ENCODE measurements at places on chromosomes 3 and 15. TPM values are rescaled to one million over a fixed set of nuclear protein-coding genes. Genes with fewer than 3 reads are reported as not detected.

DNA sequence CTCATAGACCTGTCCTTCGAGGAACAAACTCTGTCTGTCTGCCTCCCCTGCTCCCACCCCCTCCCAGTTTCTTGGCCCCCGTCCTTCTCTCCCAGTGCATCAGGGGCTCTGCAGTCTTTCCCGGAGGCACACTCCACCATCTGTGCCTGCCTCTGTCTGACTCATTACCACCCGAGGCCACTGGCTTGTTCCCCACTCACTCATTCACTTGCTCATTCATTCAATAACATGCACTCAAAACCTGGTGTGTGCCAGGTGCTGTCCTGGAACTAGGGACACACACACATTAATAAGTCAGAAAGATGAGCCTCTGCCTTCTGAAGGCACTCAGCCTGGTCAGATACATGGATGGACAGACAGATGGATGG, 12.4 kb downstream of the AMIGO3 start:
- DNase-seq: no peak

- no peak for DNase-seq
Measured at GRCh38 chr15:44023176-44023575, 171.9 kb downstream of the FRMD5 start.

GRCh38 chr3:112980080-112980479, 5.2 kb upstream of the CD200R1 start:
- no peak for DNase-seq

DNA sequence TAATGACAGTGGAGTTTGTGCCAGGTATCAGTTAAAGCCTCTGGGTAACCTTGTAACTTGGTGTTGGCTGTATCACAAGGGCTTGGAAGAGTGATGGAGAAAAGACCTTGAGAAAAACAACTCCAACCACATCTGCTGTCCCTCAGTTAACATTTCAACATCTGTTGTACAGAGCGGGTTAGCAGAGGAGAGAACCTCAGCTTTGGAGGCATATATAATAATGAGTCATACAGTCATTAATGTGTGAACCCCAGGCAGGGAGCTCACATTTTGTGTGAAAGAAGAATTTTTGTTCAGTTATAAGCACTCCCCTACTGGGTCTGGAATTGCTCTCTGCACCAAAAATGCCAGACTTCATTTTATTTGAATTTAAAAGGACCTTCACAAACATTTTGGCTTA, 439.5 kb downstream of the PDCD6IP start:
- no peak for DNase-seq

DNA sequence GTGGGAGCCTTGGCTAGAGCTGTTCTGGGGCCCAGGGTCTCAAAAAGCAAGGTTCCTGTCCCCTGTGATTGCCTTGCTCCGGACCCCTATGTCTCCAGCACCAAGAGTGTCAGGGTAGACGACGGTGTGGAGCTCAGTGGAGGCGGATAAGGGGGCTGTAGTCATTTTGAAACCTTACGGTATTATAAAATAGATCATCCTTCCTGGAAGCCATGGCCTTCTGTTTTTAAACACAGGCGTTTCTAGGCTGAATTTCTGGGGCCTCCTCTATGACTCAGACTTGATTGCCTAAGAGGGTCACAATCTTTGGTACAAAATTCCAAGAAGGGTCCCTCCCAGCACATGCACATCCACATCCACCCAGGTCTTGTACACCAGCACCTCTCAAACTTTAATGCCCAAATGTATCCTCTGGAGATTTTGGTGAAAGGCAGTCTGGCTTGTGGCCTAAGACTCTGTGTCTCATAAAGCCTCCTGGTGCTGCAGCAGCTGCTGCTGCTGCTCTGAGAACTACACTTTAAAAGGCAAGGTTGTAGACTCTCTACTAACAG, 70.5 kb upstream of the XCR1 start:
- DNase-seq: no peak

Gene CMTM8
- polyA plus RNA-seq: 4.8 TPM

Gene SEMA3G
- polyA plus RNA-seq: 11.4 TPM

All from heart left ventricle (tissue), 16 donors.